ENCODE measurements at places on chromosomes 2 and 18.

- H3K27me3 ChIP-seq, result no peaks in the 10 kb centered on the region
- peak; percentile 77 for DNase-seq
- no peak overlapping the region for H3K4me3 ChIP-seq
- no peak overlapping the region for H3K27ac ChIP-seq
Observed at GRCh38 chr2:17646081-17646554, 105.6 kb downstream of the VSNL1 start.

DNA sequence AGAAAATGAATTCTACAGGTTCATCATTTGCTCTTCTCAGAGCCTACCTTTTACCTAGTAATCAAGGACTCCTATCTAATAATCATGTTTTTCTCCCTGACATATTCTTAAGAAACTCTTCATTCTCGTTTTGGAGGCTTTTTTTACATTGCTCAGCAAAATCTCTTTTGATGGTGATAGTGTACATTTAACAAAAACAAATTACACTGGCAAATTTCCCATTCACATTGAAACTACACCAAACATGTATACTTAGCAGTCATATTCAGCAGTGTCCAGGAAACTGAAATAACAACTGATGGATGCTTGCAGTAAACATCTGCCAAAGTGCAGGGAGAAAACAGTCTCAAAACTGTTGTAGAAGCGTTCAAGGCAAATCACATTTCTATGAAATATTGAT lies 4.4 kb upstream of the VIT start:
- H3K36me3 ChIP-seq, result no peaks in the 10 kb centered on the region
- peaks cover 17% of the 10 kb centered on the region for H3K4me1 ChIP-seq
- H3K27ac ChIP-seq, result no peak overlapping the region
- H3K27me3 ChIP-seq, result no peaks in the 10 kb centered on the region

DNA sequence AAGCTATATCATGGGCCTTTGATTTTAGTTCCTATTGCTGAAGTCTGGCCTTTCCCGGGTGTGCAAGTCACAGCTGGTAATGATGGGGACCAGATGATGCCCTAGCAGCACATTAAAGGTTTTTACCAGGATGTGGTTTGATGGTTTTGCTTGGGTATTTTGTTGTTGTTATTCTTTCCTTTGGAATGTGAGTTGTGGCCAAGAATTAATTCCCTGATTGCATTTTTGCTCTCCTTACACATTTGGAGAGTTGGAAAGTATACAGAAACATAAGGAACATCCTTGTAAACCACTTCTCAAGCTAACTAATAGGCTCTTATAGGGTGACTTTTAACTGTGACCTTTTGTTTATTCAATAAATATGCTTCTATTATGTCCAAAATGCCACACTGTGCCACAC lies 154.1 kb upstream of the MMADHC start:
- no peaks in the 10 kb centered on the region for H3K36me3 ChIP-seq
- peaks cover 23% of the 10 kb centered on the region for H3K4me1 ChIP-seq
- peak overlapping the region; percentile 25 for H3K27ac ChIP-seq
- H3K27me3 ChIP-seq, result no peaks in the 10 kb centered on the region
- H3K4me3 ChIP-seq, result no peak overlapping the region

- no peaks in the 10 kb centered on the region for H3K36me3 ChIP-seq
- DNase-seq, result peak; percentile 49
- H3K4me3 ChIP-seq, result no peak overlapping the region
- H3K27ac ChIP-seq, result no peak overlapping the region
- H3K4me1 ChIP-seq, result peaks cover 4% of the 10 kb centered on the region
- H3K27me3 ChIP-seq, result no peaks in the 10 kb centered on the region
Observed at GRCh38 chr2:189633392-189633811, 27.9 kb upstream of the ASNSD1 start.

- no peak overlapping the region for H3K27ac ChIP-seq
- H3K27me3 ChIP-seq, result peaks cover 5% of the 10 kb centered on the region
- H3K4me3 ChIP-seq, result no peak overlapping the region
- DNase-seq, result no peak
Observed at GRCh38 chr2:176161825-176162626, 4.9 kb downstream of the HOXD3 start.

GRCh38 chr18:75339936-75340605 lies 87.4 kb downstream of the SMIM21 start:
- H3K4me1 ChIP-seq, result no peaks in the 10 kb centered on the region
- H3K27me3 ChIP-seq, result no peaks in the 10 kb centered on the region
- no peak for DNase-seq
- no peak overlapping the region for H3K27ac ChIP-seq
- H3K4me3 ChIP-seq, result no peak overlapping the region

DNA sequence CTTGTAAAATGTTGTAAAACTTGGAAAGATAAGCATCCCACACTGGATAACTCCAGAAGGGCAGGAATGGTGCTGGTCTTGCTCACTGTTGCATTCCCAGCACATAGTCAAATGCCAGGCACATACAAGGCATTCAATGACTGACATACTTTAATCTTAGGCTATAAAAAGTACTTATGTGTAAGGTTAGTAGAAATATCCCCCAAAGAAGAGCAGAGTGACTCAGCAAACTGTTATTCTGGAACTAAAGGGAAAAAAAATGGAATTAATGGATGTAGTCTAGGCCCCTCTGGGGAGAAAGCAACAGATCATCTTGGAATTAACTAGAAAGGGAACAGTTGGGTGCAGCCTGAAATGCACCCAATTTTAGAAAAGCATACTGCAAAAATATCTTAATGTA lies 9.0 kb downstream of the ZBTB14 start:
- no peak overlapping the region for H3K4me3 ChIP-seq
- H3K27me3 ChIP-seq, result no peaks in the 10 kb centered on the region
- no peak for DNase-seq
- no peak overlapping the region for H3K27ac ChIP-seq

Data from endothelial cell of umbilical vein (primary cell).